ENCODE measurements at places on chromosomes 11 and 22.
A peak's percentile ranks its signal among the peaks of the same experiment; 100 is the strongest.

DNA sequence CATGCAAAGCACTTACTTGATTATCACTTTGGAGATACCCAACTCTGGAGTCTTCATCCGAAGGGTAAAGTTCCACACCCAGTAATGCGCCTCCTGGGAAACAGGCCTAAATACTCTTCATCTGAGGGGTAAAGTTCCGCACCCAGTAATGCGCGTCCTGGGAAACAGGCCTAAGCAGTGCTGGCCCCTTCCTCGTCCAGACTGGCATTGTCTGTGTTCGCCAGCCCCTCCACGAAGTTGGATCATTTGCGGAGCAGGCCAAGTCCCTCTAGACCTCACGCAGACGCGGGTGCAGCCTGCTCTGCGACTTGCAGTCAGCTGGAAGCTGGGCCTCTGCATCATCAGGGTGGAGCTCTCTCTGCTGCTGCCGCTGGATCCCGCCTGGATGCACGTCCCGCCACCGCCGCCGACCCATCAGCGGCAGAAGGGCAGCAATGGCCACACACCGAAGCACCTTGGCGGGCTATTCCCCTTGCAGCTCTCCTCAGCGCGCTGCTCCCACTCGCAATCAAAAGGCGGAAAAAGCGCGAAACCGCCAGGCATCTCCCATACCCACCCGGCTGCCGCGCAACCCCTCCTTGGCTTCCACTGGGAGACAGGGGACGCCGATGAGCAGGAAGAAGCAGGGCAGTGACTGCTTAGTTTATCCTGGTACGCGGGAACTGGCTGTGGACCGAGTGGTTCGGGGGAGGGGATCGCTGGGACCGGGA lies 34.1 kb upstream of the GLYATL1 start:
- peak; percentile 67 for DNase-seq

- DNase-seq: no peak
Observed at GRCh38 chr22:44214187-44214586, 33.5 kb downstream of the PARVG start.

DNA sequence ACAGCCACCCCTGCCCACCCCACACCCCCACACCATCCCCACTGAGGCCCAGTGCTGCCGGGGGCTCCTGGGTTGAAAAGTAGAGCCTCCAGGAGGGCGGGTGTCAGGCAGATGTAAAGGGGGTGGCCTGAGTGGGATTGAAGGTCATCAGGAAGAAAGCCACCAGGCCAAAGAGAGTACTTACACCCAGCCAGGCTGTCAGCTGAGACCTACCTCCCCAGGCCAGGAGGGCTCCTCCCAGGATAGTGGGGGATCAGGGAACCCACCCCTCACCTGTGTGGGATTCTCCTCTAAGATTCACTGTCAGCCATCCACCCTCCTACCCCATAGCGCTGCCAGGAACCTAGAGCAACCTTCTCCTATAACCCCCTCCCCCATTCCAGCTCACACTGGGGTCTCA lies 17.2 kb upstream of the FCHSD2 start:
- no peak for DNase-seq

GRCh38 chr11:131618201-131618600 lies 247.8 kb downstream of the NTM start:
- no peak for DNase-seq

GRCh38 chr11:63716046-63716445 lies 34.7 kb downstream of the RTN3 start:
- no peak for DNase-seq

- DNase-seq: no peak
Observed at GRCh38 chr11:113332023-113332422, 17.6 kb downstream of the TTC12 start.

DNA sequence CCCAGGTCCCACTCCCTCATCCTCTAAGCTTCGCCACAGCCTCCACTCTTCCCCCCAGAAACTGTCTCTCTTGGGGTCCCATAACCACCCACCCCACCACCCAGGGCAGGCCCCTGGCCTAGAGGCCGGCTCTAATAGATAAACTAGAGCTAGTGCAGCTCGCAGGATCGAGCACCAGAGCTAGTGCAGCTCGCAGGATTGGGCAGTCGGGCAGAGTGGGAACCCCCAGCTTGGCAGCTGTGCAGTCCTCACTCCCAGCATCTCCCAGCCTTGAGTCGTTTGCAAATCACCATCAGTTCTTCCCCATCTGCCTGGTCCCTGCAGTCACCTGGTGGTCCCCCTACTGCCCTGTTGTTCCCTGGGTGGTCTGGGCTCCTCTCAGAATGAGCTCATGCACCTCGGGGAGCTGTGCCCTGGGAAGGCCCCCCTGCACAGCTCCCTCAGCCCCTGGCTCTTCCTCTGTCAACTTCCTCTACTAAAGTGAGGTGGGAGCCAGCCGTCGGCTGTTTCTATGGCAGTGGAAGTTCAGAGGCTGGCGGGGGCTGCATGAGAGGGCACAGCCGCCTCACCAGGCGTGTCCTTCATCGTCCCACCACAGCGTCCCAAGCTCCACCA lies 15.5 kb upstream of the SHANK2 start:
- no peak for DNase-seq

DNA sequence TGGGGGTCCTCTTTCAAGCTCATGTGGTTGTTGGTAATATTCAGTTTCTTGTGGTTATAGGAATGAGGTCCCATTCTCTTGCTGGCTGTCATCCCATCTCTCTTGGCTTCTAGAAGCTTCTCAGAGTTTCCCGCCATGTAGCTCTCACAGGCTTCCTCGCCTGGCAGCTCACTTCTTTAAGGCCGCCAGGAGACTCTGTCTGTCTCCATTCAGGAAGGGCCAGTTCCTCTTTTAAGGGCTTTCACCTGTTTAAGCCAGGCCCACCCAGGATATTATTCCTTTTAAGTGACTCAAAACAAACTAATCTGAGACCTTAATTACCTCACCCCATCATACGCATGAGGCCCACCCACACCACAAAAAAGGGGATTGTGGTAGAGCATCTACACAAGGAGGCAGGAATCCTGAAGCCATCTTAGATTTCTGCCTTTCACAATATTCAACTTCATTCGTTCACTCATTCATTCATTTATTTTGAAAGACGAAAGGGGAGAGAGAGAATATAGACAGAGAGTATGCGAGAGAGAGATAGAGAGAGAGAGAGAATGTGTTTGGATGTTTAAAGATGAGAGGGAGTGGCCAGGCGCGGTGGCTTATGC lies 42.3 kb upstream of the NECTIN1 start:
- no peak for DNase-seq

- no peak for DNase-seq
Observed at GRCh38 chr11:110219006-110219785, 77.2 kb downstream of the RDX start.

GRCh38 chr11:92793189-92793588 lies 176.3 kb upstream of the MTNR1B start:
- DNase-seq: no peak

- no peak for DNase-seq
Observed at GRCh38 chr22:26086359-26086758, 82.9 kb upstream of the SEZ6L start.

DNA sequence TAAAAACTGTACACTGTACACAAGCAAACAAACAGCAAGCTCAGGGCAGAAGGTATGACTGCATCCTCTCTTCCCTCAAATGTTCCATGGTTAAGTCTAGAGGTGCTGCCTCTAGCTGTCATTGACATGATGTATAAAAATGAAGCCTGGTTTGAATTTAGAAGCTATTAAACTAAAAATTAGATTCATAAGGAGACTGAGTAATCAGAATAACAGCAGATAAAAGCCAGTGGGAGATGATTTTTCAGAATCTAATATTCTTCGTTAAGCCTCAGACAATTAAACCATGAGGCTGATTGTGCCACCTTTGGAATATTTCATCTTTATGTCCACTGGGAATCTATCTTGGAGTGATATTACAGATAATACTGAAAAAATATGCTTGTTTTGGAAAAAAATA lies 101.4 kb upstream of the ZC3H12C start:
- DNase-seq: no peak

GRCh38 chr22:43377896-43378704 lies 33.7 kb upstream of the MPPED1 start:
- DNase-seq: peak; percentile 40

GRCh38 chr11:28528217-28528616 lies 420.0 kb downstream of the METTL15 start:
- no peak for DNase-seq

GRCh38 chr11:20008190-20008870 lies 151.9 kb downstream of the DBX1 start:
- DNase-seq: no peak

DNA sequence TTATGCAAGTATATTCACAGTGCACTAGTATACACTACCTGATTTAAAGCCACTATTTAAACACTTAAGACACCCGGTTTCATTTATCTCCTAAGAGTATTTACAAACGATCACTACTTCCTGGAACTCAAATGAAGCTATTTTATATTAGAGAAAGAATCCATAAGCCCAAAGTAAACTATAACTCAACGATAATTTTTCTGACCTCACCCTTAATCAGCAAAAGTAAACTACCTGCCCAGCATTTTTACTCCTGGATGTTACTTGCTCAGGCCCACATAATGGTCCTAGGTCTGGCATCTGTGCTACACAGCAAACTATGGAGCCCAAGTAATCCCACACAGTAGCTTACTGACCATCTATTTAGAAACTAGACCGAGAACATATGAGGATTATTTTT lies 33.4 kb downstream of the TSG101 start:
- no peak for DNase-seq

GRCh38 chr11:27718346-27718862 lies 18.1 kb upstream of the BDNF start:
- DNase-seq: peak; percentile 68

GRCh38 chr22:23223569-23224317 lies 43.4 kb downstream of the BCR start:
- DNase-seq: no peak

GRCh38 chr11:113048820-113049768 lies 87.9 kb downstream of the NCAM1 start:
- no peak for DNase-seq

- DNase-seq: peak; percentile 55
Observed at GRCh38 chr11:22304337-22304961, 33.7 kb upstream of the SLC17A6 start.

DNA sequence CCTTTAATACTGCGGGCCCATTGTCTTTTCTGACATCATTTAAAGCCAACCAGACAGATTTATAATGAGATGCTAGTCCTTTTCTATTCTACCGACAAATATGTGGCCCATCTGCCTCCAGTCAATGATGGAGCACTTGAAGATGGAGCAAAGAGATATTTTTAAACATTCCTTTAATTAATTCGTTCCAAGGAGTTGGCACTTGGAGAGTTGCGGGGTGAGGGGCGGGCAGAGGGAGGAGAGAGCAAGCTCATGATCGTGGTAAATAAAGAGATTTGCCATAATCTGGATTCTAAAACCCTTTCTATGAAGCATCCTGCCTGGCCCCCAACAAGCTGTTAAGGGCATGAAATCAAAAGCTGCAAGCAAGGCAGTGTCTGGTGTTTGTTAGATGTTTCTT lies 5.0 kb downstream of the SLC1A2 start:
- DNase-seq: no peak

- no peak for DNase-seq
Observed at GRCh38 chr11:1964348-1964747, 17.2 kb downstream of the MRPL23 start.

GRCh38 chr11:73493956-73494598 lies 103.8 kb downstream of the FAM168A start:
- DNase-seq: no peak

- no peak for DNase-seq
Observed at GRCh38 chr22:39932918-39933649, 27.1 kb upstream of the TMA7B start.

GRCh38 chr11:3184732-3185347 lies 19.7 kb upstream of the OSBPL5 start:
- no peak for DNase-seq

DNA sequence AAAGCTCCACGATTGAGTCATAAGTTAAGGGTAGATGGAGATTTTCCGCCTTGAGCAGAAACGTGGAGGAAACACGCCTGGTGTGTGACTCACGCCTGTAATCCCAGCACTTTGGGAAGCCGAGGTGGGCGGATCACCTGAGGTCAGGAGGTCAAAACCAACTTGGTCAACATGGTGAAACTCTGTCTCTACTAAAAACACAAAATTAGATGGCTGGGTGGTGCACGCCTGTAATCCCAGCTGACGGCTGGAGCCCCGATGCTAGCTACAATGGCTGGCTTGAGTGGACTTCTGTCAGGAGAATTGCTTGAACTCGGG lies 17.3 kb upstream of the DGCR8 start:
- no peak for DNase-seq

DNA sequence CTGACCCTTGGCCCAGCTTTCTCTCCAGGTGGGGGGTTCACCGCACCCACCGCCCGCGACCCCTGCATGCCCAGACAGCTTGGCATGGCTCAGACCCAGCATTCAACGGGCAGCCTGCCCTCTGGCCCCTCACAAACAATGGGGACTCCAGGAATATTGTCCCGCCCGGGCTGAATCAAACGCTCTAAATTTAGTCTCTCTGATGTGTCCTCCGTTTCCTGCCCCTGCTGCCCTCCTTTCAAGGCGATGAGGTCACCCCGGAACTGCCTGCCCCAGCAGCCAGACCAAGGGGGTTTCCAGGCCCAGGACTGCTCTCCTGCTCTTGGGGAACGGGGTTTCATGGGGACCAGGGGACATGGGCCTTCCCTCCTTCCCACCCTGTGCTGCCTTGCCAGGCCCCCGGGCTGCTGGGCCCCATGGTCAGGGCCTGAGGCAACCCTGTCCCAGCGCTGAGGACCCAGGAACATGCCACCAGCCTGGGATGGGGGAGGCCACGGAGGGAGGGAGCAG lies 10.1 kb upstream of the PDGFB start:
- no peak for DNase-seq

DNA sequence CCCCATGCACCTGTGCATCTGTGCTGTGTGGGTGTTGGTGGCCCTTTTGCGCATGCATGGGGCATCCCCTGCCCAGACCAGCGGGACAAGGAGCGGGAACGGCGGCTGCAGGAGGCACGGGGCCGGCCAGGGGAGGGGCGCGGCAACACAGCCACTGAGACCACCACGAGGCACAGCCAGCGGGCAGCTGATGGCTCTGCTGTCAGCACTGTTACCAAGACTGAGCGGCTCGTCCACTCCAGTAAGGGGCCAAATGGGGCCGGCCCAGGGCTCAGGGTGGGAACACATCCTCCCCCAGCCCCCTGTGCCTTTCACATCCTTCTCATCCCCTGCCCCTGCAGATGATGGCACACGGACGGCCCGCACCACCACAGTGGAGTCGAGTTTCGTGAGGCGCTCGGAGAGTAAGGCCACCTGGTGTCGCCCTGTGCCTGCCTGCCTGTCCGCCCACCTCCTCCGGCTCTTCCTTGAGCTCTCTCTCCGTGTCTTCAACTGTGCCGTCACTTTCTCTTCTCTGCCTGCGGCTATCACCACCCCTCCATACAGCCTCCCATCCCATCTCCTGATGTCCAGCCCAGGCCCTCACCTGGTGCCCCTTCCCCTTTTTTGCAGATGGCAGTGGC lies 10.6 kb downstream of the SELENOM start:
- DNase-seq: no peak

GRCh38 chr11:57711414-57712255 lies at the start of gene MED19:
Gene MED19 (minus strand): TSS chr11:57712215. CDS start chr11:57712179, 36 bp downstream.
- DNase-seq: peak; percentile 91

DNA sequence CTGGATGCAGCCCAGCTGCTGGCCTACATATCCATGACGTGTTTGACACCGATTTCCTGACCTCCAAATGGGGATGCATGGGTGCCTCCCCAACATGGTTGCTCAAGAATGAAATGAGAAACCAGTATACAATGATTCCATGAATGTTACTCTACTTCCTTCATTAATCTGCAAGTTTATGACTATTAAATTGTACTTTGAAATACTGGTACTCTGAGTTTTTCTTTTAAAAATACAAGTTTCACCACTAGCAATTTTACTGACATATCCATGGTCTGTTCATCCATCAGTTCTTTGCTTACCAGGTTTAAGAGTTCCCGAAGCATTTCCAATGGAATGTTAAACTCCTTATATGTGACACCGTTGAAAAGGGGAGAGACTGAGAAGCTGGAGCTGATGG lies 39.1 kb downstream of the SERPIND1 start:
- DNase-seq: no peak

Measured in DMS79 treated with DMSO at 0.1 percent for 48 hours (cell line).